ENCODE measurements at places on chromosomes 11 and 22.
A peak's percentile ranks its signal among the peaks of the same experiment; 100 is the strongest.

GRCh38 chr11:58945663-58946062, 6.4 kb downstream of the GLYATL1 start:
- H3K4me3 ChIP-seq = no peak overlapping the region
- H3K27me3 ChIP-seq = peaks cover 5% of the 10 kb centered on the region
- H3K36me3 ChIP-seq = no peaks in the 10 kb centered on the region
- H3K4me1 ChIP-seq = no peaks in the 10 kb centered on the region

DNA sequence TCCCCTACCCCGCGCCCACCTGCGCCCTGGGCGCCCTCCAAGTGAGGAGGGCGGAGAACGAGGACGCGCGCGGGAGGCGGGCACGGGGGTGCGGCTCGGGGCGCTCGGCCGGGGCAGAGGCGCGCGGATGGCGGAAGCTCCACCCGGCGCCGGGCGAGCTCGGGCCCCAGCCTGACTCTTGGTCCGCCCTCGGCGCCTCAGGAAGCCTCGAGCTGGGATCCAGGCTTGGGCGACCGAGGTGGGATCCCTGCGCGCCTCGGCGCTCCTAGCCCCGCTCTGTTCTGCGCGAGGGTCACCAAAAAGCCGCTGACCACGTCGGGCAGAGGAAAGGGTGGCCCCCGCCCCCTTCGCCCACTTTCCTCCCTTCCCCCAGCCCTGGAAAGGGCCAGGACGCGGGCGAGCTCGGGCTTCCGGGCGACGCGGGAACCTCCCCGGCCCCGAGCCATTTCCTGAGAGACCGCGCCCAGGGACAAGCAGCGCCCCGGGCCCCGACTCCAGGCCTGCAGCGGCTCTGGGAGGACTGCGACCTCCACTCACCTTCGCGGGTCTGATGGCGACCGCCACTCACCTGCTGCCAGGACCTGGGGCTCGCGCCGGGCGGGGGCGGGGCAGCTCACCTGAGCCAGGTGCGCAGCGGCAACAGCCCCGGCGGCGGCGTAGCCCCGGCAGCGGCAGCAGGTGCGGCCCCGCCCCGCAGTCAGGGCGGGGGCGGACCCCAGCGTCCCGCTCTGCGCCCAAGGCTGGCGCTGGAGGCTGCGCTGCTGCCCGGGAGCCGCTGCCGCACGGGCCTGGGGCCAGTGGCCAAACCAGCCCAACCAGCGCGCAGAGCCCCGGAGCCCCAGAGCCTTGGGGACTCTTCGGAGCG, 2.2 kb upstream of the SIGIRR start:
- peak overlapping the region; percentile 98 for H3K4me3 ChIP-seq
- H3K36me3 ChIP-seq = peaks cover 5% of the 10 kb centered on the region
- DNase-seq = peak; percentile 57

- H3K4me1 ChIP-seq = peaks cover 14% of the 10 kb centered on the region
- peak overlapping the region; percentile 97 for H3K4me3 ChIP-seq
- H3K27ac ChIP-seq = peak overlapping the region; percentile 99
- H3K36me3 ChIP-seq = peaks cover 2% of the 10 kb centered on the region
- DNase-seq = peak; percentile 61
Observed at GRCh38 chr22:41021613-41022454, 70.6 kb upstream of the EP300 start.

DNA sequence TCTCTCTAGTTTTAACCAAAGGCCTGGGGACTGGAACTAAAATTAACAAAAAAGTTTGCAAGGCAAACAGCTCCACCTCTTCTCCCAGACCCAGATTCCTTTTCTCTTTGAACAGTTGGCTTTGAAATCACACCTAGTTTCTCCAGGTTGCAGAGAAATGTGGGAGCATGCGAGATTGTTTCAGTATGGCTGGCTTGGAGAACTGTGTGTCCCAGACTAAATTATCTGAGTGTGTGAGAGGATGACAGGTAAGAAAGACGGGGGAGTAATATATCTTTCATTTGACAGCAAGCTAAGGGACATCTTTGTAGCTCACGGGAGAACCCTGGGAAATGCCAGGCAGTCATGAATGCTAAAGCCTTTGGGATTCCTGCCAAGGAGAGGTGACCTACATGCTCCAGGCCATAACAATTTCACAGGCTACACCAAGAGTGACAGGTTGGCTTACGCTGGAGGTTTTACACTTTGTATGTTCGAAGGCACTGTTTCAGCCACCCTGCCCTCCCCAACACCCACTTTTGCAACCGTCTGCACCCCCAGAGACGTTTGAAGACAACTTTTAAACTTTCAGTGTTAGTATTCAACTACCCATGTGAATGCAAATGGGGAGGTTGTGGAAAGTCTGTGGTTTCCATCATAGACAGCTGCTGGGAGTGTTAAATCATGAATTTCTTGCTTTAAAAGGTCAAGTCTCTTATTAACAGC, 109.3 kb upstream of the SNX19 start:
- no peak overlapping the region for H3K27ac ChIP-seq
- H3K36me3 ChIP-seq = no peaks in the 10 kb centered on the region
- H3K27me3 ChIP-seq = no peaks in the 10 kb centered on the region
- DNase-seq = no peak
- H3K4me3 ChIP-seq = no peak overlapping the region
